ENCODE measurements at places on chromosomes 3 and 15. TPM values are rescaled to one million over a fixed set of nuclear protein-coding genes. Genes with fewer than 3 reads are reported as not detected.

The CSTA gene
- total RNA-seq, result 2.0 TPM

The PDIA5 gene
- 8.8 TPM for total RNA-seq

The EXD1 gene
- not detected for total RNA-seq

The NEO1 gene
- 8.7 TPM for total RNA-seq

The IGSF10 gene
- 0.83 TPM for total RNA-seq

The C3orf85 gene
- not detected for total RNA-seq

The SIDT1 gene
- 0.89 TPM for total RNA-seq

The ZNF710 gene
- 3.9 TPM for total RNA-seq

The CX3CR1 gene
- 1.3 TPM for total RNA-seq

The FOXL2NB gene
- not detected for total RNA-seq

The MUSTN1 gene
- total RNA-seq, result 15.9 TPM

The ACP3 gene
- total RNA-seq, result 0.78 TPM

The ILDR1 gene
- not detected for total RNA-seq

The RASA2 gene
- total RNA-seq, result 7.1 TPM

The DPPA2 gene
- total RNA-seq, result not detected

The HYAL1 gene
- total RNA-seq, result 51.6 TPM

The C3orf80 gene
- 0.94 TPM for total RNA-seq

The NME9 gene
- not detected for total RNA-seq

The VWA5B2 gene
- total RNA-seq, result not detected

The PLA2G4E gene
- total RNA-seq, result 0.08 TPM

The FNDC3B gene
- total RNA-seq, result 139 TPM

The KLHL40 gene
- 0.57 TPM for total RNA-seq

The LTK gene
- 0.65 TPM for total RNA-seq

The NRG4 gene
- total RNA-seq, result not detected

The ALAS1 gene
- 154 TPM for total RNA-seq

The SLCO3A1 gene
- 43.9 TPM for total RNA-seq

The MAN2A2 gene
- 73.3 TPM for total RNA-seq

The CKMT1B gene
- not detected for total RNA-seq

The FAM227B gene
- 11.5 TPM for total RNA-seq

The VEPH1 gene
- total RNA-seq, result 0.78 TPM

The LNP1 gene
- 4.6 TPM for total RNA-seq

The MYO5C gene
- total RNA-seq, result 2.0 TPM

The LRRIQ4 gene
- not detected for total RNA-seq

The PGBD4 gene
- 1.5 TPM for total RNA-seq

The TPRG1 gene
- total RNA-seq, result 2.2 TPM

The CATSPER2 gene
- 3.0 TPM for total RNA-seq

The GP5 gene
- total RNA-seq, result 0.22 TPM

The KLHL6 gene
- 2.2 TPM for total RNA-seq

The GRAMD2A gene
- total RNA-seq, result not detected

Measured in cardiac septum (tissue), 1 donor.